ENCODE measurements at places on chromosomes 1 and 21. TPM values are rescaled to one million over a fixed set of nuclear protein-coding genes. Genes with fewer than 3 reads are reported as not detected.

OR2L2 gene
- not detected for polyA plus RNA-seq

DNA sequence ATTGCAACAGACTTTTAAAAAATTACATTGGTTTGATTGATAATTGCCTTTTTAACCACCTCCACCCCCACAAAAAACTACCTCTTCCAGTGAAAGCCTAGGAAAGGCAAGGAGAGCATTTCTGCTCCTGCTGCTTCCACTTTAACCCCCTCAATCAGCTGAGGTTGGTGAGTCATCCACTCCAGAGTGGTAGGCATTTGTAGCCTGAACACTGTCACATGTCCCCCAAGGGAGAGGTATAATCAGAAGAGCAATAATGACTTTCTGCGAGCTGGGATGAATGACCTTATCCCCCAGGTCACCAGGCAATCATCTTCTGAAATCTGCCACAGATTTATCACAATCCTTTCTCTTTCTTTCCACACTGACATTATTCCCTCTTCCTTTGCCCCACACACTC lies 126.6 kb upstream of the CAMK1G start:
- no peak for DNase-seq
- no peaks in the 10 kb centered on the region for H3K27me3 ChIP-seq
- no peak overlapping the region for H3K4me3 ChIP-seq
- H3K36me3 ChIP-seq, result no peaks in the 10 kb centered on the region

OR2L13 gene
- polyA plus RNA-seq, result not detected

DNA sequence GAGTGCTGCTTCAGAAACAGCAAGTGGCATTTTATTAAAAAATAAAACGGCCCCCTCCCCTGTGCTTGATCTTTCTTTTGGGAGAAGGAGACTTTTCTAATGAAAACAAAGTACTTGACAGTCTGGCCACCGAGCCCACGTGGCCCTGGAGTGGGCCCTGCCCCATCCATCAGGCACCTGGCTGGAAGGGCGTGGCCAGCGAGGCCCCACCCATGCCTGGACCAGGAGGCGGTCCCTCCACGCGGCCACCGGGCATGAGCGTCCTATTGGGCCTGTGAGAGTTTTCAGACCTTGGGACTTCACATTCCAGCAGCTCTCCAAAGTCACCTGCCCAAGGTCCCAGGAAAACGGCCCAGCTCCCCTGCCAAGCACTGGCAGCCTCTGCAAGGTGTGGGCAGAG lies 144.7 kb downstream of the CASZ1 start:
- no peak for DNase-seq
- H3K36me3 ChIP-seq, result peaks cover 7% of the 10 kb centered on the region
- H3K4me1 ChIP-seq, result no peaks in the 10 kb centered on the region
- H3K27ac ChIP-seq, result no peak overlapping the region
- H3K4me3 ChIP-seq, result no peak overlapping the region
- H3K27me3 ChIP-seq, result no peaks in the 10 kb centered on the region

OR10K2 gene
- polyA plus RNA-seq, result not detected

DNA sequence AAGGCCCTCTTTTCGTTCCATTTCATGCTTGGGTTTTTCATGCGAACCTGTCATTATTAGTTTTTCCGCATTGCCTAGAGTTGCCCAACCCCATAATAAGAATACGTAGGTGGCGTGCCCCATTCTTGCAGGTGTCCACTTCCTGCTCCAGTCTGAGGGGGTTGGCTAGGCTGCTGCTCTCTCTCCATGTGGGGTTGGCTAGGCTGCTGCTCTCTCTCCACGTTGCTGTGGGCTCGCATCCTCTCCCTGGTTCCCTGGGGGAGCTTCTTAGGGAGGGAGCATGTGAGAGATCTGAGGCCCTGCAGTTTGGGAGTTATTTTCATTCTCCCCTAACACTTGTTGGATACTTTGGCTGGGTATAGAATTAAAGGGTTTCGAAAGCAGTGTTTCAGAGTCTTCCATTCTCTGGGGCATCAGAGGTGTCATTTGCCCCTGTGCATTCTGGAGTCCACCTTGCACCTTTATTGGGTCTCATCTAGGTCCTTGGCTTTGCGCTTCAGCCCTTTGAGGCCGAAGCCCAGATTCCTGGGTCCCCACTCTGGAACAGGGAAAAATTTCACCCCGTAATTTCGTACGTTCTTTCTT lies 8.6 kb downstream of the C1orf35 start:
- peaks cover 18% of the 10 kb centered on the region for H3K4me1 ChIP-seq
- H3K27me3 ChIP-seq, result no peaks in the 10 kb centered on the region
- H3K4me3 ChIP-seq, result no peak overlapping the region

CAPN8 gene
- 2.2 TPM for polyA plus RNA-seq

DNA sequence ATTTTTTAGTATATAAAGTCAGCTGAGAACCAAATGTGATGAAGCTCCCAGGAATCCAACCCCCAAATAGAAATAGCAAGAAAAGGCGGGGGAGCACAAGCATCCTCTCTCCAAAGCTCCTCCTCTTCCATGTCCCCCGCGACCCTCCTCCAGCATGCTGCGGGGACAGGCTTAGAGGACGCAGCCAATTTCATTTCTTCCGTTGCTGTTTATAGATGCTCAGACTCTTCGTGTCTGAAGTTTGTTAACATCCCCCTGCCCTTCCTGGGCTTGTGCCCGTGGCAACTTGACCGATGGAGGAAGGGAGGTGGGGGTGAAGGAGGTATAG lies 754 bp upstream of the NPPA start:
- no peaks in the 10 kb centered on the region for H3K4me1 ChIP-seq
- DNase-seq, result no peak
- H3K27me3 ChIP-seq, result no peaks in the 10 kb centered on the region
- no peak overlapping the region for H3K27ac ChIP-seq
- H3K4me3 ChIP-seq, result no peak overlapping the region

GRCh38 chr1:107622535-107622934 lies 342.4 kb downstream of the VAV3 start:
- H3K27ac ChIP-seq, result no peak overlapping the region
- H3K27me3 ChIP-seq, result no peaks in the 10 kb centered on the region
- H3K4me1 ChIP-seq, result no peaks in the 10 kb centered on the region
- no peak for DNase-seq

C1orf115 gene
- 5.4 TPM for polyA plus RNA-seq

OR10J5 gene
- polyA plus RNA-seq, result not detected

DNA sequence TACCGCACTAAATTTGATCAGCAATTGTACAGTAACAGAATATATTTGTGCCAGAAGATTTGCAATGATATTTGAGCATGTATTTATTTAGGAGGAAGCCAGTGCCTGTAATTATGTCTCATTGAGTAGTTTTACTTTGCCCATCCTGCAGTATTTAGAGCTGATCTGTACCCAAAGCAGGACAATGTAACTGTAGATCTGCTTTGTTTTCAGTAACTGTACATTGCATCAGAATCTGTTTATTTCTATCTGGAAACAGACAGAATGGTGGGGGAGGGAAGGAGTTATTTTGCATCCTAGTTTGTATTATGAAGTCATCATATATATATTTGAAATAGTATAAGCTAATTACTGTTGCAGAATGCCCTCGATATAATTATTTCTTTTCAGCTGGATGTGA lies 36.2 kb upstream of the LRRC8C start:
- H3K27ac ChIP-seq, result no peak overlapping the region
- no peaks in the 10 kb centered on the region for H3K4me1 ChIP-seq

- H3K4me1 ChIP-seq, result no peaks in the 10 kb centered on the region
- H3K4me3 ChIP-seq, result no peak overlapping the region
- no peaks in the 10 kb centered on the region for H3K36me3 ChIP-seq
- no peak for DNase-seq
Observed at GRCh38 chr21:35366394-35367080, 317.4 kb upstream of the RUNX1 start.

DNA sequence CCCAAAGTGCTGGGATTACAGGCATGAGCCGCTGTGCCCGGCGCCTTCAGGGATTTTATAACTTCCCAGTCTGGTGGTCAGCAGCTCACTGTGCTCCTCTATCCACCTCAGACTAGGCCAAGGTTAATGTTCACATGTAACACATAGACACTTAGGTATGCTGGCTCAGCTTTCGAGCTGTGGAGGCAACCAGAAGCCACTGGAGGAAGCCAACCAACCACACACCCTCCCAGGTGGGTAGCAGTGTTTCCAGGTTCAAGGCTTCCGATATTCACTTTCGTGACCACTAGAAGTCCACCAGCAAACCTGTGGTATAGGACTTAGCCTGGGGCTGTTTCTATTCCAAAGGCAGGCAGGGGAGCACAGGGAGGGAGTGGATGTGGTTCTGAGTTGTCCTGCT lies 255.9 kb upstream of the KIAA0040 start:
- no peaks in the 10 kb centered on the region for H3K4me1 ChIP-seq
- DNase-seq, result no peak
- no peak overlapping the region for H3K4me3 ChIP-seq
- H3K27me3 ChIP-seq, result no peaks in the 10 kb centered on the region
- H3K27ac ChIP-seq, result no peak overlapping the region
- no peaks in the 10 kb centered on the region for H3K36me3 ChIP-seq
